ENCODE measurements at places on chromosomes 3 and 15.

DNA sequence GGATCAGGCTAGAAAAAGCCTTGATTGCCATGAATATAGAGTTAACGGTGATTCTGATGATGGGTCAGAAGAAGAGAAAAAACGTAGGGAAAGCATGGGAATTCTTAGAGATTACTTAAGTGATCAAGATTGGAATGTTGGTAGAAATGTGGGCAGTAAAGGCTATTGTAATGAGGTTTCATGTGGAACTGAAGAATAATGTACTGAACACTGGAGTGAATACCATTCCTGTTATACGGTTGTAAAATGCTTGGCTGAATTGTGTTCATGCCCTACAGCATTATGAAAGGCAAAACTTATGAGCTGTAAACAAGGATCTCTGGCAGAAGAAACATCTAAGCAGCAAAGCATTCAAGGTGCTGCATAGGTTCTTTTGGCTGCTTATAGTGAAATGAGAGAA is 414.1 kb upstream of the CBLB start:
- no peak for DNase-seq

DNA sequence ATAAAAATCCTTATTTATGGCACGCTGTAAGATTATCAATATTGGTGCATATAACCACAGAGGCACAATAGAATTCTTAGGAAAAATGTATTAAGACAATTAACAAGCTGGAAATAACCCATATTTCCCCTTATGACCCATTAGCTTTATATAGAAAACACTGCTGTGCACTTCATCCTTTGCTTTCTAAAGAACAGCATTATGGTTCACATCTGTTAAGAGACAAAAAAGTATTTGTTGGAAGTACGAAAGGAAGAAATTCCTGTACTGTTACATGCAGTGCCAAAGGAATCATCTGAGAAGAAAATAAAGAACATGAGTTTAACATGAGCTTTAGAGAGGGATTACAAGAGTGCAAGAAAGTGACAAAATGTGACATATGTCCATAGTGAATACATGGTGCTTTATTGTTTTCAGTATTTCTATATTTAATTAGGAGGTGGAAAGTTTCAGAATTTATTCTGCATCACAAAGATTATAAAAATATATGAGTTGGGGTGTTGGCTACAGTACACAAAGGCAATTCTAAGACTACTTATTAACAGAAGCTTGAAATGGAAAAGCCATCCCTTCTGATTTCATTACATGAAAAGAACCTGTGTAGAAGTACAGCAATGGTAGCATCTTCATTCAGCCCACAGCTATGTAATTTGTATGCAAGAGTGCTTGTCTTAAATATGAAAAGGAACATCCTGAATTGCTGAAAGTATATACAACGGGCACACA is 6.8 kb downstream of the UBE3A start:
- no peak for DNase-seq

DNA sequence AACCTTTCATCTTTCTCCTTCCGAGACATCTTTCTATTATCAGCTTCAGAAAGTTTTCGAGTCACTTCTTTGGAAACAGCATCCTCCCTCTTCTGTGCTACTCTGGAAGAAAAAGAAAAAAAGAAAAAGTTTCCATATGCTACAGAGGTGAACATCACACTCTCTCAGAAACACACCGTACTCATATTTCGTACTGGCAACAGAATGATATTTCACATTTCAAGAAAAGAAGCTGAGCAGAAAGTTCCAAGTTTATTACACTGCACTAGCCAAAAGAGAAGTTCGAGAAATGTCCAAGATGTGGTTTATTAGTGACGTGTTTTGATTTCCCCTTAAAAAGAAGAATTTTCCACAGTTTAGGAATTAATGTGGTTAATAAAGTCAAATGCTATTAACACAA is 6.0 kb downstream of the SSR3 start:
- DNase-seq, result no peak

- DNase-seq, result no peak
Measured at GRCh38 chr3:33865133-33865532, 66.7 kb downstream of the PDCD6IP start.

- DNase-seq, result no peak
Measured at GRCh38 chr3:191414732-191415131, 46.2 kb upstream of the PYDC2 start.

GRCh38 chr3:49132437-49133225 is at the start of gene LAMB2:
Gene LAMB2 (minus strand): TSS chr3:49133050. CDS start chr3:49132867, 183 bp downstream.
- DNase-seq, result no peak

DNA sequence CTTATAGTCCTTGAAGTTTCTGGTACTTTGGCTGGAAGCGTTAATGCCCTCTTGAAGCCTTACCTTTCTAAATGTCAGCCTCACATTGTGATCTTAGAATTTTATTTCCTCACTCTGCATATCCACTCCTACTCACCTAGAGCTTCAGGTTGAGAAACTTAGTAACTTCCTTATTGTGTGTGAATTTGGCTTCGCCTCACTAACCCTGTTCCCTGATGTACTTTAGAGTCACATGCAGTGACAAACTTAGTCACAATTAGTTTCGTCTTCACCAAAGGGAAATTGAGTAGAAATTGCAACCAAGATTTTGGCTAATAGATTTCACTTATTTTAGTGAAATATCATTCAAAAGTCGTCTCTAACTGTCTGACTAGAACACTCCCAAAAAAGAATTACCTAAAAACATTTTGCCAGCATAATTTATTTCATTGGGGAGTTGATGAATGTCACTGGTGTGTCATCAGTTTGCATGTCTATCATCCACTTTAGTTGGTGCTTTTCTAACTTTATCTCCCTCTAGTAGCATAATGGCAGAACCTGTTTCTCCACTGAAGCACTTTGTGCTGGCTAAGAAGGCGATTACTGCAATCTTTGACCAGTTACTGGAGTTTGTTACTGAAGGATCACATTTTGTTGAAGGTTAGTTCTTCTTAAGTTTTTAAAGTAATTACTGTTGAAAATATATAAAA is 960 bp downstream of the MFN1 start:
- DNase-seq, result no peak

DNA sequence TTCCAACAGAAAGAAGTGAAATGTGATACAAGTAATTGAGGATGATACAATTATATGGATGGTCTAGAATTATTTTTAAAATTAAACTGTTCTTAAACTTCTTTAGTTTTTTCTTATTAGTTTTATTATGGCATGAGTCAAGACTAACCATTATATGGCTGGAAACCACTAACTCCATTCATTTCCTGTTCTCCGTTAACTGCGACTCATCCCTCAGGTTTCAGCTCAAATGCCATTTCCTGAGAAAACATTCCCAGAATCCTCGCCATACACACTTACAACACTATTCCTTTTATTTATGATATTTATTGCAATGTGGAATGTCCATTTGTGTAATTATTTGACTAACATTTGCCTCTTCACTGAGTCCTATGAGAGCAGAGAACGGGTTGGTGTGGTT is 394.1 kb downstream of the SOX2 start:
- no peak for DNase-seq

DNA sequence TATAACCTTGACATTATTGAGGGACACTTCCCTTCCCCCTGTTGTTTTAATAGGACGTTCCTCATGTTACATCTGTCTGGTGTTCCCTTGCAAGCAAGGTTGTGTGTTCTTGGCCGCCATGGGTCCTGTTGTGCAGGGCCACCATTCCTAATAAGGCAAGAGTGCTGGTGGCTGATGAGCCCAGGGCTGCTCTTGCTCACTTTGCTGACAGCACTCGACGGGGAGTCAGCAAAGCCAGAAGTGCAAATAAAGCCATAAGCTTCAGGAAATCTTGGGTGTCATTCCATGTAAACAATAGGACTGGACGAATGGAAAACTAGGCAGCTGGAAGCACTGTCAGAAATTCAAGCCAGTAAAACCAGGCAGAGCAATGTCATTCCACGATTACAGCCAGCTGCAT is 75.8 kb downstream of the SQOR start:
- DNase-seq, result no peak

DNA sequence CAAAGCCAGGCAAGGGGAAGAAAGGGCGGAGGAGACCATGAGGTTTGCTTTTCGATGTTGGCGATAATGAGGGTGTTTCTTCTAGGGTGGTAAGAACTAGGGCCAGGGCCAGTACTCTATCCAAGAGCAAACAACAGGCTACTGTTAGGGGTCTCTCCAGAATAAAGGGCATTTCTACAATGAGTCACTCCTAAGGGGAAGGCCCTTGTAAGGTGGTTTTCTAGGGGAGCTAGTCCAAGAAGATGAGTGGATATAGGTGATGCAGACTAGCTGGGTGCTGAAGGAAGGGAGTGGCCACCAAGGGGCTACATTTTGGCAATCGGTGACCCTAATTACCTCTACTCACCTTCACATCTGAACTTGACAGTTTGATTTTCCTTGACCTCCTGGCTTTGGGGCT is 148.5 kb upstream of the HACD2 start:
- DNase-seq, result no peak

DNA sequence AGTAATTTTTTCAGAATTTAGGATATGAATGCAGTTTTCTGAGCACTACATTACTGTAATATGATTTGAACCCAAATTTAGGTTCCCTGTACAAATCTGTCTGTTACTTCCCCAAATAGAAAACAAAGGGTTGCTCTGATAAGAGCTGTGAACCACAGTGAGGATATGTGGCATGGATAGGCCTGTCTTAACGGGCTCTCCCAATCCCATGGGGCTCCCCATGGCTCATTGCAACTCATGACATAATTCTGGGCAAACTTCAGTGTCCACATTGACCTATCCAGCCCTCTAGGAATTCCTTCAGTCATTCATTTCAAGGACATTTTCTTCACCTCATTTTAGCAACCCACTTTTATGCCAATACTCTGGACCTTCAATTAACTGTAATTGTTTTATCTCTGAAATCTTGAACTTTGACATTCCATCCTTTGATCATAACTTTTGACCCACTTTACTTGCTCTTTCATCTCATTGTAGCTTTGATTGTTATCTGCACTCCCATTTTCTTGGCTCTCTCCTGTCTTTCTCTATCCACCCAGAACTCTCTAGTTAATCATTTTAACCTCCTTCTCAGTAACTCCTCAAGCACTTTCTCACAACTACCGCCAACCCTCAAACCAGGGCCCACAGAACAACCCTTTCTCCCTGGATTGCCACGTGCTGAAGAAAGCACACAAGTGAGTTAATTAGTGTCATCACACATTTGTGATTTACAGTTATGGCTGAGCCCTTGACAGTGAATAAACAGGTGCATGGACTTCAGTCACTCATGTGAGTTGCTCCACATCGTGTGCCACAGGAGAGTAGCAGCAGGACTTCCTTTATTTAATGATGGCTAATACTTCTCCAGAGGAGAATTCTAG is 94.9 kb upstream of the AADACL2 start:
- no peak for DNase-seq

DNA sequence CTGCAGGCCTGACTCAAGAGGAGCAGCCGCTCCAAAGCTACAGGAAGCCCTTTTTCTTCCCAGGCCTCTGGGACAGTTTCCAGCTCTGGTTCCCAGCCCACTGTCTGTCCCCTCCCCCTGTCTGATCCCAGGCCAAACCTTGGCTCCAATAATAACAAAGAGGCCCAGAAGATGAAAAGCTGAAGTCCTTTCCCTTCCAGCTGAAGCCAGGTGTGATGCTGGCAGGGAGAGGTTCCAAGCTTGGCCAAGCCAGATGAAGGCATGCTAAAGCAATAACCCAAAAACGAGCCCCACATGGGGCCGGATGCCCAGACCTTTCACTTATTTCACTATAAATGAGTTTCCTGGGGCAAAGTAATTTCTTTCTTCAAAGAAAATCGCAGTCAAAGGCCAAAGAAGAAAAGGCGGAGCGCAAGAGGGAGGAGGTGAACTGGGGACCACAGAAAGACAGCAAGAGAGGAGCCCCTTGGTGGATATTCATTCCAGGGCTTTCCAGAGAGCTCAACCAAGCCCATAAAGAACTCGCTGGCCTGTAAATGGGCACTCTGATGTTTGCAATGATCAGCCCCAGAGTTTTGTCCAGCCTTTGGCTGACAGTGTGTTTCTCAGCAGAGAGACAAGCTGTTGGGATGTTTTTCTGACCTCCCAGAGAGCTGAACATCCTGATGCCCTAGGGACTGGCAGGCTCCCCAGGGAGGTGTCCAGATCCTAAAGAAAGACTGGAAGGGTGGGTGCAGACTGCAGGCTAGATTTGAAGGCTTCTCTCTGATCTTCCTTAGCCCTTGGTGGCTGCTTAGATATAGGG is 157.6 kb downstream of the UACA start:
- no peak for DNase-seq

All from stimulated activated naive CD8-positive, alpha-beta T cell treated with anti-CD3 and anti-CD28 coated beads, Interleukin-15, amount 100 ng/mL, for 72 hours (primary cell).